Activated T-cell treated with anti-CD3 and anti-CD28 coated beads for 1 hour (primary cell): ENCODE measurements at places on chromosomes 16 and 17.

GRCh38 chr16:1475552-1476114 lies 805 bp upstream of the CLCN7 start:
- no peak for DNase-seq

- no peak for DNase-seq
Measured at GRCh38 chr17:18237461-18237860, 12.0 kb downstream of the LLGL1 start.

DNA sequence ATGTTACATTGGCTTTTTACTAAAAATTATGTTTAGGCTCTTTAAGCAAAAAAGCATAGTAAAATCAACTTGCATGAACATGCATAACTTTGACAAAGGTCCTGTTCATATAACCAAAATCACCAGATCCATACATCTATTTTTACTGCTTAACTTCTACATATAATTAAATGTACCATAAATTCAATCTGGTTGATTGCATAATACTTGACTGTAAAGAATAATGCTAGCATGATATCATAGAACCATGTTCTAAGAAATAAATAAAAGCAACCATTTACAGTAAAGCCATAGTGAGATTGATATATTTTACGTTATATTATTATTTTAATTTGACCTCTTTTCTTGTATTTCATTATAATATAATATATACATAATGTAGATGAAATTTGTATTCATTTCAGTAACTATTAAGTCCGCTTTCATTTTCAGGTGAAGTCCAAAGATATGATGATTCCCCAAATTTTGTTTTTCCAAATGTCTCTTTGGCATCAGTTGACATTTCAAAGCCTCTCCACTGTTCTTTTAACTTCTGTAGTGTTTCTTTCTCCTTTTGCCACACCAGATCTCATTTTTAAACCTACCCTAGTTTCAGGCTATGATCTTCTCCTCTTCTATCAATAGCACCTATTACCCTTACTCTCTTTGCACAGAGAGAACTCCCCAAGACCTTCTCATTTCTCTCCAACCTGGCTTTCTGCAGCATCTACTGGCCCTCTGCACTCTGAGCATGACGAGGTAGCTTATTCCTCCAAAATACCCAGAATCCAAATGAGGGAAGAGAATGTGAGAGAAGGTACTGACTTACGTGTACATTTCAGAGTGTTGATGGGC lies 1.8 kb downstream of the APOH start:
- DNase-seq: no peak

- no peak for DNase-seq
Measured at GRCh38 chr16:89572073-89572484, 3.5 kb upstream of the CPNE7 start.

DNA sequence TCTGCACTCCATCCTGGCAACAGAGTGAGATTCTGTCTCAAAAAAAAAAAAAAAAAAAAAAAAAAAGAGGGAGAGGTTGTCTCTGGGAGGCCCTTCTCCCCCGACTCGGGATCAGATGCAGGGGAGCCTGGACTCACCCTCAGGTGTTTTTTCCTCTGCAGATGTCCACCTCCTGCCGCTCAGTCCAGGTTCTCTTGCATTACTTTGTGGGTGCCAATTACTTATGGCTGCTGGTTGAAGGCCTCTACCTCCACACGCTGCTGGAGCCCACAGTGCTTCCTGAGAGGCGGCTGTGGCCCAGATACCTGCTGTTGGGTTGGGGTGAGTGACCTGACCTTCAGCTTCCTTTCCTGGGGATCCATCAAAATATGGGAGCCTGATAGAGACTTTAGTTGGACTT lies 34.1 kb downstream of the GLP2R start:
- no peak for DNase-seq

DNA sequence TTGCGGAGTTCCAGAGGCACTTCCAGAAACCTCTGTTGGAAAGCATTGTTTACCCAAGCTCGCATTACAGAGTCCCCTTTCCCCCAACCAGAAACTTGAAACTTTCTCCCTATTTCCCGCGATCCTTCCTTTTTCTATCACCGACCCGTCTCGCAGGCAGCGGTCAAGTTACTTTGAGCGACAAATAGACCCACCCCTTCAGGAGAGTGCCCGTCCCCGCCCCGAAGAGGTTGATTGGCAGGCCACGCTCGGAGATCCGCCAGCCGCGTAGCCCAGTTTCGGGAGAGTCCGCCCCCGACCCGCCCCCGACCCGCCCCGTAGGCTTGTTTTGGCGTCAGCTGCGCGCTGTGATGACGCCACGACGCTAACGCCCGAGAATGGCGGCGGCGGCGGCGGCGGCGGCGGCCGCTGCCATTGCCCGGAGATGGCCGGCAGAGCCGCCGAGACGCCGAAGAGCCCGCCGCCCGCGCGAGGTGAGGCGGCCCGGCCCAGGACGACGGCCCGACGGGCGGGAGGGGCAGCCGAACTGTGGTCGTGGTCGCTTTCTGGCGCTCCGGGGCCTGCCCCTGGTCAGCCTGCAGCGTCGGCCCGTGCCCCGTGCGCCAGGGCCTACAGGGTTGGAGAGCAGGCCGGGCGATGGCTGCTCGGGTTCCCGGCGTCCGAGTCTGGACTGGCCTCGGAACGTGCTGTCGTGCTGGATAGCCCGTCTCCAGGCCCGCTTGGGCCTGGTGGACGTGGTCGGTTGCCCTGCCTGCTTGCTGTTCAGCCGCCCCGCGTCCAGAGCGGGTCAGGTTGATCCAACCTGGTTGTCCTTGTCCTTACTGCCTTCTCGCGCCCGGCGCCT lies at the start of gene PSKH1:
Gene PSKH1 (plus strand): TSS at position 356 of the 844 bp plus-strand sequence. CDS start 15,496 bp downstream, outside the sequence.
- DNase-seq: peak; percentile 91

DNA sequence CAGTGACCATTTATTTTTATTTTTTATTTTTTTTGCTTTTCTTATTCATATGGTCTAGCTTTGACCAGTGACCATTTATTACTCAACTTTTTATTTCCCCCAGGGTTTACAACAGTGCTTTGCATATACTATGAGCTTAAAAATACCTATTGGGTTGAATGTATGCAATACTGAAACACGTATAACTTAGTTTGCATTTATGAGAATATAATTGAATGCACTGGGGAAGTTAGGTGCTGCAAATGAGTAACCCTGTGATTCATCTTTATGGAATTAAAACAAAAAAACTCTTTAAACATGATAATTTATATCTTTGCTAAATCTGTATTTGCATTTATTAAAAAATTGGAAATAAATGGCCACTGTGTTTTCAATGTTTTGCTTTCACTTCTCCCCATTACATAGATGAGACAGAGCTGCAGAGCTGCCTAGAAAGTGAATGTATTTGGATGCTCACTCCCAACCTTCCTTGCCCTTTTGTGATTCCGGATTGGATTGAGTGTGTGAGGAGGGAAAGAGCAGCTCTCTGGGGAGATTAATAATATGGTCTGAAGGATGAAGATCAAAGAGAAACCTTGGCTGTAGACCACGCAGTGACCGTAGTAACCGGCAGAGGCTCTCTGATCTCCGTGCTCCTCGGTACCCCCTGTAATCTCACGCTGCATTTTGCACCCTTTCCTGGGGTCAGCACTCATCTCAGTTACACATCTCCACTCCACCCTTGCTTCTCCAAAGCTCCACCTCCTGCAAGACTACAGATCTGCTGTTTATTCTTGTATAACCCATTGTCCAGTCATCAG lies 14.3 kb downstream of the TMEM100 start:
- DNase-seq: no peak

- no peak for DNase-seq
Measured at GRCh38 chr16:1214719-1215118, 10.3 kb downstream of the TPSG1 start.

DNA sequence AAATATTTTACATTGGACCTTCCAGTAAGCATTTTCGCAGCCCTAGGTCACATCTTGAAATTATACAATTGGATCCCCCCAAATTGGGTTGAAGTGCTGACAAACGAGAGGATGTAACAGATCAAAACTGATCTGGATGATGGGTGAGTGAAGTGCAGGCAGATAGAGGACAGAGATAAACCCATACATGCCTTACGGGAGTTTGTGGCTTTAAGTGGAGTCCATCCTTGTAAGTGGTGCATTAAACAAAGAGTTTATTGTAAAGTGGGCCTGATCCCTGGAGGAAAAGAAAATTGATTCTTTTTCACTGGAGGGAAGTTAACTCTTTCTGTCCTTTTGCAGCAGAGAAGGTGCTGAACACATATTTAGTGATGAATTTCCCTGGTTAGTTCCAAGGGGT lies 39.0 kb upstream of the KCNJ2 start:
- DNase-seq: no peak

DNA sequence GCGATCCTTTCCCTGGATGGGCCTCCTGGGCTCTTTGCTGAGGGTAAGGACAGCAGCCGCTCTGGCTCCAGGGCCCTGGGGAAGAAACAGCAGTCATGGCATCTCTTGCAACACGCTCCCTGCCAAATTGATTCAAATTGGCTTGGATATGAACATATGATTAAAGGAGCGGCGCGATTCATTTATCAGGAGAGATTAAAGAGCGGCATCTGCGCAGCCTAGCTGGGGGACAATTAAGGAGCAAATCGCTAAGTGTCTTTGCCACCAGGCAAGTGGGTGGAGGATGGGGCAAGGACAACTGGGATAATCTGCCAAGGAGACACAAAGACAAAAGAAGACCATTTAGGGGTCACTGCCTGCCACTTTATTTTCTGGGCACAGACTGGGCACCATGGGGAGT lies 27.8 kb downstream of the PIPOX start:
- no peak for DNase-seq

- DNase-seq: no peak
Measured at GRCh38 chr17:64166876-64167275, 36.9 kb upstream of the ERN1 start.

DNA sequence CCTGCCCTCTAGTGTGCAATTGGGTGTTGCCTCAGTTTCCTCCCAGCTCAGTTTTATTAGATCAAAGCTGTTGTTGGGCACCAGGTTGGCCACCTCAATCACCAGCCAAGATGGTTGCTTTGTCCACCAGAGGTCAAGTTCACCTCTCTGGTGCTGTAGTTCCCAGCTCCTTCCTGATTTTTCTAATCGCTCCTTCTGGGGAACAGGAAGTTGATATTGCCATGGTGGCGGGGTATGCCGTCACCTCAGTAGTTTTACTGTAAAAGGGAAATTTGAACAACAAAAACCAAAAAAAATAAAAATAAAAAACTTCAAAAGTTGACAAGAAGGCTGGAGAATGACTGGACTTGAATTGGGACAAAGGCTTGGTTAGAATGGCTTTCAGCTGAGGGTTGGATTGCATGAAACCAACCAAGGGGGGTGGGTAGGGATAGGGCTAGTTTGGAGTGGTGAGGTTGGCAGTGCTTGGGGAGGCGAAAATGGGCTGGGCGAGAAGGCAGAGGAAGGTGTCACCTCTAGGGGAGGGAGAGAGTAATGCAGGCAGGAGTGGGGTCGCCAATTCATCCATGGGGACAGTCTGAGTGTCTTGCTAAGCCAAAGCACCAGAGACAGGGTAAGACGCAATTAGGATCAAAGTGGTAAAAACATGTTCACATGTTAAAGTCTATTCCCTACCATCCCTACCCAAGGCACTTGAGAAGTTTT lies 6.2 kb downstream of the EFNB3 start:
- no peak for DNase-seq

GRCh38 chr16:85417156-85417860 lies 195.8 kb upstream of the GSE1 start:
- no peak for DNase-seq

DNA sequence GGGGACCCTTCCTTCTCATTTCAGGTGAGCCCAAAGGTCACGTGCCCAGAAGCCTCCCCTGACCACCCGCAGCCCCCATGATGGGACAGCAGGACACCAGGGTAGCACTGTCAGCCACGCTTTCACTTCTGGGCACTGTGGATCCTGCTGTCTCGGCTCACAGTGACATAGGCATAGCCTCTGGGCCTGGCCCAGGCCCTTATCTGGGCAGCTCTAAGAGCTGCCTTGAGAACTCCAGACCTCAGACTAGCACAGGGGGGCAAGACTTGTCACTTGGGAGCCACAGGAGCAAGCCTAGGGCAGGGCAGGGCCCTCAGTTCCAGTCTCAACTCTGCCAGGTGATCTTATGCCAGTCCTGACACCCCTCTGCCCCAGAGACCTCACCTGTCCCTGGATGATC lies 4.7 kb downstream of the NATD1 start:
- DNase-seq: no peak

DNA sequence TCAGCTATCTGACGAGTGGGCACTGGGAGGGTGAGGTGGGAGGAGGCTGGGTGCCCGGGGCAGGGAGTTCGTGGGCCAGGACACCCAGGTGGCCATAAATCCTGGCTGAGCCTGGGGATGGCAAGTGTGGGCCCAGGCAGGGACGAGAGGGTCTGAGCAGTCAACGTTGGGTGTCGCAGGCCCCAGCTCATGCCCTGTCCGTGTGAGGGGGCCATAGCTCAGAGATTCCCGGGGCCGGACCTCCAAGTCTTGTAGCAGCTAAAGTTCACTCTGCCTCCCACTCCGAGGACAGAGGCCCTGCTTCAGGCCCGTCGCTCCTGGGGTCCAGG lies 34.4 kb downstream of the CTU2 start:
- no peak for DNase-seq

DNA sequence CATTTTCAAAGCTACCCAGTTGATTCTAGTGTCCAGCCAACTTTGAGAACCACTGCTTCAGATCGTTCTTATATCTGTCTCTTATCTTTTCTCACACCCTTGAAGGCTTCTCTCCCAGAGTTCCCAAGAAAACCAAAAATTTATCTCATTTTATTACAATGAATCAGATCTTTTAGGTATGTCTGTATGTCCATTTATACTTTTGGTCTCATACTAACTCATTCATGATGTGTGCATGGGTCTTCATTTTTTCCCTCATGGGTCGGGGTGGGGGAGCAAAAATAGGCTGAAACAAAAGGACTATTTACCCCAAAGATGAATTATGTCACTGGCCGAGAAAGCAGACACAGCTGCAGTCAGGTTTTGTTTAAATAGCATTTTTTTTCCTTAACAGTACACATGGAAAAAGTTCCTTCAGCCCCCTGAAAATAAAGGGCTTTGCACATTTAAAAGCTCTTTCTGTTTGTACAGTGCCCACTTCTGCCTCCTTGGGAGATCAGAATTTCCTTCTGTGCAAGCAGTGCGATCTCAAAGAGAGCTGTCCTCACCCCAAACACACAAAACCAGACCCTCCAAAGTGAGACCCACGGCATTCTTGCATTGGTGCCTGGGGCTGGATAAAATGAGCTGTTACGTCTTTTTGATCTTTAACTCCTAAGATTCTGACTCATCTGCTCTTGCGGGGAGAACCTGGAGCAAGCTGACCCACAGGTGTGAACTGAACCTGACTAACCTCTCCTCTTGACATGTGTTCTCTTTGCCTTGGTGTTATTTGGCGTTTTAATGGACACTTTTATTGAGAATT lies 251.2 kb upstream of the ELAC2 start:
- no peak for DNase-seq

DNA sequence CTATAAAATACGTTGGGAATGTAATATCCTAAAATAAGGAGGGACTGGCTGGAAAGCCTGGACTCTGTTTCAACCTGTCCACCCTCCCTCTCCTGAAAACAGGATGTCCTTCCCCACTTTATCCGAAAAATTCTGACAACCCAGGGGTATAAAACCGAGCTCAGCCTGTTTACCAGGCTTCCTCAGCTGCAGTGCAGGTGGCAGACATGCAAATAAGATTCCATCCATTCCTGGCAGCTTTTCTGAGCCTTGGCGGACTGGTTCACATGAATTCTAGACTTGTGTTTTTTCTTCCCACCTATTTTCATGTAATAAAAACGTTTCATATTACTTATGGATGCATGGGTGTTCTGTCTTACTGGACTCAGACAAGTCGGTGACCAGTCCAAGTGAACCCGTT lies 479.3 kb downstream of the KCNJ18 start:
- DNase-seq: no peak
